Naive thymus-derived CD4-positive, alpha-beta T cell (primary cell): ENCODE measurements at places on chromosomes 2 and 18. TPM values are rescaled to one million over a fixed set of nuclear protein-coding genes. Genes with fewer than 3 reads are reported as not detected.

Gene SLC16A14
- total RNA-seq, result 0.46 and 1.1 TPM in 2 replicates

GRCh38 chr18:68713131-68713530, 1.8 kb downstream of the TMX3 start:
- no peak overlapping the region for H3K27ac ChIP-seq
- DNase-seq, result no peak
- no peaks in the 10 kb centered on the region for H3K27me3 ChIP-seq
- peaks cover 15% of the 10 kb centered on the region for H3K36me3 ChIP-seq
- H3K4me3 ChIP-seq, result no peak overlapping the region

GRCh38 chr18:48539406-48540250, 797 bp downstream of the CTIF start:
- no peaks in the 10 kb centered on the region for H3K27me3 ChIP-seq
- peak; percentile 34 for DNase-seq
- H3K4me1 ChIP-seq, result peaks cover 5% of the 10 kb centered on the region
- peak overlapping the region; percentile 75 for H3K4me3 ChIP-seq
- no peaks in the 10 kb centered on the region for H3K36me3 ChIP-seq

- H3K36me3 ChIP-seq, result no peaks in the 10 kb centered on the region
- no peaks in the 10 kb centered on the region for H3K4me1 ChIP-seq
- H3K27ac ChIP-seq, result no peak overlapping the region
- no peaks in the 10 kb centered on the region for H3K27me3 ChIP-seq
Observed at GRCh38 chr2:120740375-120740764, 4.7 kb downstream of the GLI2 start.

Gene RAB6C
- not detected for total RNA-seq

DNA sequence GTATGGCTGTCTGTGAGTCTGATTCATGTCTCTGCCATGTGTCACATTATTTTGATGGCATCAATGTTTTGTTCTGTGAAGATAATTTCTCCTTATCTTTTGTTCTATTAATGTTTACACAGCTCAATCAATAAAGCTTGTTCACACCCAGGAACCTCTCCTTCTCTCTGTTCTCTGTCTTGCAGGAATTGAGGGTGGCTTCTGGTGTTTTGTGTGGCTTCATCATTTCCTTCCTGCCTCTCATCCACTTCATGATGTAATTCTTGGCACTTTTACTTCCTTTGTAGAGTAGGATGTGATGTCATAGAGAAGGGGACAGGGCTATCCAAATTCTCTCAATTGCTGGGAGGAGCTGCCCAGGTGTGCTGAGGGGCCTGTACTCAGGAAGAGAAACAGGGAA, 27.2 kb downstream of the ASXL3 start:
- H3K4me1 ChIP-seq, result no peaks in the 10 kb centered on the region
- no peak overlapping the region for H3K4me3 ChIP-seq
- no peaks in the 10 kb centered on the region for H3K27me3 ChIP-seq
- DNase-seq, result no peak
- no peaks in the 10 kb centered on the region for H3K36me3 ChIP-seq

Gene PTPN4
- 104 TPM for total RNA-seq

DNA sequence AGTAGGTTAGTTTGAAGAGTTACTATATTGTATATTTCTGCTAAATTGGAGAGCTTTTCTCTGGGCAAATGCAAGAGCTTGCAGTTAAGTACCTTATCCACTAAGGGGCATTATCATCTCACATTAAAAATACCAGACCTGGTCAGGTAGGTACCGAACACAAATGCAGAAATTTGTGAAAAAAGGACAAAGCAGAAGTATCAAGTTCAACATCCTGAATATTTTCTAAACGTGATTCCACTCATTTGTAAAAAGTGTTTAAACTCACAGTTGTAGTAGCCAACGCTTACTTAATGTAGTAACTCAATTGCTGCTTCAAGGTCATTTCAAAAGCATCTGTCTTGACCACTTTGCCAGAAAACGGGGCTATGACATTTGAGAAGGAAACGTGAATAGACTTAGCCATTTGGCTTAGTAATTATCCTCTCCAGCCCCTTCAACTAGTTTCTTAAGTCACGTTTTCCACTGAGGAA, 52.1 kb downstream of the CYRIA start:
- no peaks in the 10 kb centered on the region for H3K4me1 ChIP-seq
- H3K27ac ChIP-seq, result no peak overlapping the region
- no peak overlapping the region for H3K4me3 ChIP-seq
- no peak for DNase-seq
- no peaks in the 10 kb centered on the region for H3K27me3 ChIP-seq
- H3K36me3 ChIP-seq, result no peaks in the 10 kb centered on the region

Gene IL37
- total RNA-seq, result not detected

Gene LAMA1
- not detected for total RNA-seq

- H3K4me1 ChIP-seq, result no peaks in the 10 kb centered on the region
- DNase-seq, result no peak
- H3K4me3 ChIP-seq, result no peak overlapping the region
Observed at GRCh38 chr2:176493909-176494308, 224.7 kb downstream of the MTX2 start.

Gene TUBB6
- 13.3 and 14.2 TPM in 2 replicates for total RNA-seq

DNA sequence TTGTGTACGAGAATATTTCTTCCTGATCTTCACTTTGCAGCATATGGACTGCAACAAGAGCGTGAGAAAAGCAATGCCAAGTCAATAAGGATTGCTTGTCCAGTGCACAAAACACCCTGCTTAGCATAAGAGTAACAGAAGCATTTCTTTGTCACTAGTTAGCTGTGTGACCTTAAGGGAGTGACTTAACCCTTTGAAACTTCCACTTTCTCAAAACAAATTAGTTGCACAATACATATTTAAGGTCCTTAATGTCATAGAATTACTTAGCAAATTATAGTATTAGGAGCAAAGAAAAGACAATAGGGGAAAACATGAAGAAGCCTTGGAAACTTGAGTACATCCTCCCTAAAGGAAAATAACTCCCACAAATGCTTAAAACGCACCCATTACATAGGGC, 230.1 kb downstream of the RNF152 start:
- no peak for DNase-seq
- no peak overlapping the region for H3K4me3 ChIP-seq
- H3K36me3 ChIP-seq, result no peaks in the 10 kb centered on the region
- H3K4me1 ChIP-seq, result no peaks in the 10 kb centered on the region
- H3K27ac ChIP-seq, result no peak overlapping the region
- H3K27me3 ChIP-seq, result no peaks in the 10 kb centered on the region

Gene CDH2
- total RNA-seq, result not detected

Gene IL36G
- not detected for total RNA-seq

DNA sequence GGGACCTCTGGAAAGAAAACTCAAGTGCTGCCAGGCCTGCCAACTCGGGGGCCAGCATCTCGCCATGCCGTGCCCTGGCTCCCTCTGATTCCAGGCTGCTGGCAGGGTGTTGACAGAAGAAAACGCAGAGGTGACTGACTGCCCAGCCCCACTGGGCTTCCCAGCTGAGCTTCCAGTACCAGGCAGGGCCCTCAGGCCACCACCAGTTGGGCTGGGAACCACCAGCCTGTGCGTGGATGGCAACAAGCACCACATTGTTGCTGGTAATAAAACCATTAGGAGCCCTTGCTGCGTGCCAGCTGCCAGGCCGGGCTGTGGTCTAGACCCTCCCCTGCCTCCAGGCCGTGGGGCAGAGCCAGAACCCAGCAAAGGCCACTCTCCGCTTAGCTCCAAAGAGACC, 9.2 kb downstream of the DNMT3A start:
- DNase-seq, result no peak
- no peak overlapping the region for H3K27ac ChIP-seq
- no peaks in the 10 kb centered on the region for H3K27me3 ChIP-seq
- H3K4me1 ChIP-seq, result peaks cover 13% of the 10 kb centered on the region

Gene FARSB
- total RNA-seq, result 13.8 TPM

DNA sequence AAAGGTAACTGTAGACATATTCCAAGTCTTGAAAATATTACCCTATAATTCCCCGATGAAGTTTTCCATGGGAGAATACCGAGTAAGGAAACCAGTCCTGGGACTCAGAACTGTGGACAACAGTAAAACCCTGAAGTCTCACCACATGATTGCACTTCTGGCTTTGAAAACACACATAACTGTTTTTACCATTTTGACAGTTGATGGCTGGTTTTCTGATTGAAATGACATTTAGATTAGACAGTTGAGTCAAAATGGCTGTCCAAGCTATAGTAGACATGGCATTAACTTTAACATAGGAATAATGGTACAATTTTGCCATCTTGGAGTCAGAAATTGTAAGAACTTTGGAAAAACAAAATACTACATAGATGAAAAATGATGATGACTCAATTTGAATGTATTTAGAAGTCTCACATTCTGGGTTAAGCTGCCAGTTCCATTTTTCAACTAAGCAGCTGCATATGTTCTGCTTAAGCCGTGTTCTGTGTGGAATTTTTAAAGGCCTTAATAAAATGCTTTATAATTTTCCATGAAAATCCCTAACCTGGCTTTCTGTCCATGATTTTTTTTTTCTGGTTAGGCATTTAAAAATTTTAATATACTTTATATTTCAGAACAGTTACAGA, 38.3 kb upstream of the WIPF1 start:
- peaks cover 31% of the 10 kb centered on the region for H3K4me1 ChIP-seq
- DNase-seq, result no peak
- no peaks in the 10 kb centered on the region for H3K27me3 ChIP-seq
- H3K36me3 ChIP-seq, result peaks cover 1% of the 10 kb centered on the region
- H3K4me3 ChIP-seq, result no peak overlapping the region

DNA sequence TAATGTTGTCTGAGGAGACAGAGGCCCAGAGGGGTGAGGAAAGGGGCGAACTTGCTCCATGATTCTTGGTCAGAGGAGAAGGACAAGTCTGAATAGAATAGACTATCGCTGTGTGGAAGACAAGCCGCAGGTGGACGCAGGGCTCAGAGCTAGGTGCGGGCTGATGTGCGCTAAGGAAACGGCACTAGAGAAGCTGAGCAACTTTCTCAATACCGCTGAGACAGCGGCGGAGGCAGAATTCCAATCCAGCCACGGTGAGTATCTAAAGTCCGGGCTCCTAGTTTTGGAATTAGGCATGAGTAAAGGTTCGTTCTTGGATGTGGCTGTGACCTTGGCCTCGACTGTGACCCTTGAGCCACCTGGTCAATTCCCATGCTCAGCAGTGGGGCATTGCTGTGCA, 47.8 kb downstream of the CAPN13 start:
- no peaks in the 10 kb centered on the region for H3K36me3 ChIP-seq
- H3K27ac ChIP-seq, result no peak overlapping the region
- no peaks in the 10 kb centered on the region for H3K27me3 ChIP-seq
- no peak for DNase-seq
- H3K4me1 ChIP-seq, result no peaks in the 10 kb centered on the region
- no peak overlapping the region for H3K4me3 ChIP-seq

Gene TRIB2
- total RNA-seq, result 90.7 TPM

GRCh38 chr2:107448160-107448559, 378.5 kb upstream of the RGPD4 start:
- H3K4me1 ChIP-seq, result no peaks in the 10 kb centered on the region
- no peak for DNase-seq
- no peaks in the 10 kb centered on the region for H3K36me3 ChIP-seq
- no peaks in the 10 kb centered on the region for H3K27me3 ChIP-seq
- no peak overlapping the region for H3K27ac ChIP-seq
- no peak overlapping the region for H3K4me3 ChIP-seq

DNA sequence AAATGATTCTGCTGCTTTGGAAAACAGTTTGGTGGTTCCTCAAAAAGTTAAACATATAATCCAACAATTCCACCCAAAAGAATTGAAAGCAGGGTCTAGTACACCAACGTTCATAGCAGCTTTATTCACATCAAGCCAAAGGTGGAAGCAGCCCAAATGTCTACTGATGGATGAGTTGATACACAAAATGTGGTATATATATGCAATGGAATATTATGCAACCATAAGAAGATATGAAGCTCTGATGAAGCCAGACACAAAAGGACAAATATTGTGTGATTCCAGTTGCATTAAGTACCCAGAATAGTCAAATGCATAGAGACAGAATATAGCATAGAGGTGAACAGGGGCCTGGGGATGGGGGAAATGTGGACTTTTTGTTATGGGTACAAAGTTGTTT, 269.3 kb downstream of the METTL4 start:
- no peak for DNase-seq
- H3K36me3 ChIP-seq, result no peaks in the 10 kb centered on the region
- H3K27me3 ChIP-seq, result no peaks in the 10 kb centered on the region
- H3K27ac ChIP-seq, result no peak overlapping the region
- no peak overlapping the region for H3K4me3 ChIP-seq

DNA sequence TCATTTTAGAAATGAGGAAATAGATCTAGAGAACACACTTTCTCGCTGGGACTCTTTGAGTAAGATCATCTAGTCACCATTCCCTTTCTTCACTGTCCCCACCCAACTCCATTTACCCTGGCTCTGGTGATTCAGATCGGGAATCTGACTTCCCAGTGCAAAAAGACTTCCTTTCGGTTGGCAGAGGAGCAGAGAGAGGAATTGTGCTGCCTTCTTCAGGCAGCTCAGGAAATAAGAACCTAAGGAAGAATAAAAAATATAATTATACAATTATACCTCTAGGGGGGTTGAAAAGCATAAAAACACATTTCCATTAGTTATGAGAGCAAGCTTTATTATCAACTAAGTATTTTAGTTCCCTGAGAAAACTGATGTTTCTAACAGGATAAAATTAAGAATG, 9.3 kb upstream of the MPP4 start:
- H3K4me1 ChIP-seq, result no peaks in the 10 kb centered on the region
- no peaks in the 10 kb centered on the region for H3K36me3 ChIP-seq
- no peak overlapping the region for H3K4me3 ChIP-seq
- no peaks in the 10 kb centered on the region for H3K27me3 ChIP-seq
- DNase-seq, result no peak

GRCh38 chr18:11309172-11309571, 159.8 kb upstream of the PIEZO2 start:
- H3K4me3 ChIP-seq, result no peak overlapping the region
- no peaks in the 10 kb centered on the region for H3K4me1 ChIP-seq
- H3K27ac ChIP-seq, result no peak overlapping the region
- H3K36me3 ChIP-seq, result no peaks in the 10 kb centered on the region
- no peak for DNase-seq

Gene TMEM150A
- total RNA-seq, result 17.1 TPM

Gene CD207
- total RNA-seq, result not detected in 2 replicates

DNA sequence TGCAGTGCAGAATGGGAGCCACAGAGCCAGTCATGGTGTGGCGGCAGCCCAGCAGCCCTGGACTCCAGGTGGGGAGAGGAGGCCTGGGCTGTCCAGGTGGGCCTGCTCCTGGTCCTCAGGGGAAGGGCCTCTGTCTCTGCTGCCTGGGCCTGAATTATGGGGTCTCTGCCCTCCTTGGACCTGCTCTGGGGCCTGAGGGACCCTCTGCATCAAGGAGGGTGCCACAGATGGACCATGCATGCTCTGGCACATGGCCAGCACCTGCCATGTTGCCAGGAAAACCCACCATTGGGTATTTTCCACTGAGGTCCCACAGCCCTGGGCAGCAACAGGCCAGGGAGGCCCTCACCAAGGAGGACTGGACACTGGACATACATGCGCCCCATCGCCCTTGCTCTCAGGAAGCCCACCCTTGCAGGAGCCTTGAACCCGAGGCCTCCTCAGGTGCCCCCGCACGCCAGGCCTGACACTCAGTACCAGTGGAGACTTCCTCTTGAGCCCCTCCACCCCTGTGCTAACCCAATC, 107.1 kb downstream of the NDUFA10 start:
- DNase-seq, result no peak
- H3K4me3 ChIP-seq, result no peak overlapping the region
- no peaks in the 10 kb centered on the region for H3K4me1 ChIP-seq
- H3K27me3 ChIP-seq, result no peaks in the 10 kb centered on the region
- no peaks in the 10 kb centered on the region for H3K36me3 ChIP-seq
- no peak overlapping the region for H3K27ac ChIP-seq
